Testis (tissue), 5 donors: ENCODE measurements at places on chromosomes 12 and 14. TPM values are rescaled to one million over a fixed set of nuclear protein-coding genes. Genes with fewer than 3 reads are reported as not detected.

DNA sequence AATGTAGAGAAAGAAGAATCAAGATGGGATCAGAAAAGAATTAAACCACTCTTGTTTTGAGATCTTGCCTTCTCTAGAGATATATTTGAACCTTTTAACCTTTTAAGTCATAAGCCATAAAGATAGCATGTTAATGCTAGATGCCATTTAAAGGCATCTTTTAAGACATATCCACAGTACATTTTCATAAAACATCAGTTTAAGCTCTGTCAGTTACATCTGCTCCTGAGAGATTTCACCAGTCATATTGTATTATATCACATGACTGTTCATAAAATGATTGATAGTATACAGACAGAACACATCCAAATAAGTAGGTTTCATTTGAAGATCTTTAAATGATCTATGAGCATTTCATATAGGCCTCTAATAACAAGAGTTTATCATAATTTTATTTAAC, 1238.5 kb downstream of the SLC16A7 start:
- no peak for DNase-seq

DNA sequence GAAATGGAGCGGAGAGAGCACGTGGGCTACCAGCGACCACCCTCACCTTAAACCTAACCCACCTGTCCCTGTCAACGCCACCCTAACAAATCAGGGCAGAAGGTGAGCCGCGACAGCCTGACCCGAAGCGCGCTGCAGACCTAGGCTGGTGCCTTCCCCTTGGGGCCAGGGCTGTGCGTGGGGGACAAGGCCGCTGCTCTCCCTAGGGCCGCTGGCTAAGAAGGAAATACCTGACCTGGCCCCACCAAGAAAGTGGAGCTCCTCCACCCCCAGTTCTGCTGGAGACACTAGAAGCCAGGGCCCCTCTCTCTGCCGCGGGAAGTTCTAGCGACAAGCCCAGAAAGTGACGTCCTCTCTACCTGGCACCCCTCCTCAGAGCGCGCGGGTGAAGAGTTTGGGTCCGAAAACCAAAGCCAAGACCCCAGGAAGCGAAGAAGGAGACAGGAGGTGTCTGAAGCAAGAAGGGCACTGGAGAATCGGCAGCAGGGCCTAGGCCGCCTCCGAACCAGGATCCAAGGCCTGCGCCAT, 7.5 kb downstream of the SIX1 start:
- no peak for DNase-seq

Gene TMEM233
- not detected for total RNA-seq

Gene RTN1
- 11.1 TPM for total RNA-seq

DNA sequence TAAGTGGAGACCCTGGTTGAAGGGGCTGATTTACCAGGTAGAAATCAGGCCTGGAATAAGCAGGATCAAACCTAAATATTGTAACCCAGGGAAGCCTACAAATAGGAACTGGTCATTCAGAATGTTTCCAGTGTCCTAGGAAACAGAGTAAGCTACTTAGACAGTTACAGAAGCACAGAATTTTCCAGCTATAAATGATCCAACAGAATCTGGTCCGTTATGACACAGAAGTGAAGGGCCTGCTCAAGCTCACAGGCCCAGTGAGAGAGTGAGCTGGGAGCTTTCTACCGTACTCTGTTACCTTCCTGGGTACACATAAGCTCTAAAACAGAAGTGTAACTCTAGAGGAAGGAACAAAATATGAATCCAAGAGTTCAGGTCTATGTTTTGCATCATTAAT, 119.1 kb downstream of the TTC7B start:
- DNase-seq, result no peak

- DNase-seq, result no peak
Measured at GRCh38 chr12:57552306-57552651, 2.4 kb downstream of the KIF5A start.

DNA sequence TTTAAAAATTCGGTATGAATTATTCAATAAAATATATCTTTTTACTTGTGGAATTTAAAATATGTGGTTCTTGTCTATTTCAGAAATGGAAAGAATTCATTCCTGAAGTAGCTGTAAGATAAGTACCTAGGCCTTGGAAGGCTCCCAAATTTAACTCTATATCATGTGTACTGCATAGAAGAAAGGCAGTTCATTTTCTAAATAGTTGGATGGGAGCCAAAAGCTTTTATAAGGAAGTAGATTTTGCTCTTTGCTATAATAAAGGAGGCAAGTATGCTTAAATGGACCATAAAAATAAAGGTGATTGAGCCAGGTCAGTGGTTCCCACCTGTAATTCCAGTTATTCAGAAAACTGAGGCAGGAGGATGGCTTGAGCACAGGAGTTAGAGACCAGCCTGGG, 187.5 kb downstream of the ATXN7L3B start:
- DNase-seq, result no peak

- no peak for DNase-seq
Measured at GRCh38 chr14:64349741-64350490, 38.2 kb upstream of the MTHFD1 start.

GRCh38 chr12:112538740-112539139, 120.0 kb downstream of the PTPN11 start:
- no peak for DNase-seq

DNA sequence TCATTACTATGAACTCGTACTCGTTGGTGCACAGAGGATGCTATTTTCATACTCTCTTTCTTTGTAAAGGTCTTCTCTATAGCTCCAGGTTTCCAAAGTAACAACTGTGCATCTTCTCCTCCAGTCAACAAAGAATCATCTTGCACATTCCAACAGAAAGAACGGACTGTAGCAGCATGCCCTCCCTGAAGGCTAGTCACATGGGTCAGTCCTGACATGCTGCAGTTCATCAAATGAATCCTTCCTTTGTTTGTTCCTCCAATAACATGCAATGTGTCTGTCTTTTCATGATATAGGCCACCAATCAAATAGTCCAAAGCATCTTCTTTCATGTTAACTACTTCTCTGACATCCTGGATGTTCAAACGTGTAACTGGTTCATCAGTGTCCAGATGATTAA, 42.9 kb downstream of the WDR89 start:
- peak; percentile 25 for DNase-seq

Gene ISM2
- 6.2 TPM for total RNA-seq

DNA sequence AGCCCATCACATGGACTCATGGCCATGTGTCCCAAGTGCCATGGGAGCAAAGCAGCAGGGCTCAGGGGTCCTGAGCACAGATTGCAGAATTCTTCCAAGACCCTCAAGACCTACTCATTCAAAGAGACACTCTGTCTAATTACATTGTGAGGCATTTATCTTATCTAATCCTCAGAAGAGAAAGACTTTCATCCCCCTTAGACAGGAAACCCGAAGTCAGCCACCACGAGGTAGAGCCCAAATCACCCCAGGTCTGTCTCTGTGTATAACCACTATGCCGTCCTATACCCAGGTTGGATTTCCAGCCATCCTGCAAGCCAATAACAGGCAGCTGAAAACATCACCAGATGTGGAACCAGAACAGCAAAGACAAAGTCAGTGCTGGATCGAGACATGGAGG, 8.9 kb upstream of the BCL11B start:
- no peak for DNase-seq

- peak; percentile 37 for DNase-seq
Measured at GRCh38 chr14:29521526-29522137, 406.0 kb downstream of the PRKD1 start.

- DNase-seq, result no peak
Measured at GRCh38 chr14:88901189-88901588, 76.7 kb downstream of the TTC8 start.

Gene ANKS1B
- total RNA-seq, result 30.9 TPM

Gene POTEG
- 47.9 TPM for total RNA-seq

Gene SLC39A5
- 0.87 TPM for total RNA-seq

Gene ALDH6A1
- total RNA-seq, result 84.2 TPM

DNA sequence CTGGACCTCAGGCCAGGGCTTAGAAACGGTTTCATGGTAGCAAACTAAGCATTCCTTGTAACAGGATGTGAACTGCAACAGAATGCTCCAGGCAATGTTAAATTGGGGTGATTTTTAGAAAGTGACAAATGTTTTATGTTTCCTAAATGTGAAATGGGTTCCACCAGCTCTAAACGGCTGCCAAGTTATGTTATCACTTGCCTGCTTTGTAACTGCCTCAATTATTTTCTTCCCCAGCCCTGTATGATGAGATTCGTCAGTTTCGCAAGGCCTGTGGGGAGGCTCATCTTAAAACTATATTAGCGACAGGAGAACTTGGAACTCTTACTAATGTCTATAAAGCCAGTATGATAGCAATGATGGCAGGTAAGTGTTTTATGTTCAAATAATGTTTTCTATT, 70.9 kb downstream of the DERA start:
- DNase-seq, result no peak

GRCh38 chr14:90544566-90544965, 147.7 kb downstream of the CALM1 start:
- DNase-seq, result no peak

Gene SMCO3
- 0.39 TPM for total RNA-seq

GRCh38 chr14:21874946-21875345, 201.3 kb upstream of the OR4E1 start:
- no peak for DNase-seq
